CD4-positive, alpha-beta memory T cell (primary cell): ENCODE measurements at places on chromosomes 13 and 19. TPM values are rescaled to one million over a fixed set of nuclear protein-coding genes. Genes with fewer than 3 reads are reported as not detected.

- DNase-seq: no peak
- H3K4me1 ChIP-seq: no peaks in the 10 kb centered on the region
- H3K36me3 ChIP-seq: peaks cover 21% of the 10 kb centered on the region
- no peaks in the 10 kb centered on the region for H3K27me3 ChIP-seq
- no peak overlapping the region for H3K27ac ChIP-seq
- H3K4me3 ChIP-seq: no peak overlapping the region
Measured at GRCh38 chr13:52673465-52673864, 20.8 kb downstream of the SUGT1 start.

CADM4 gene
- total RNA-seq: 0.49 TPM

PSPC1 gene
- total RNA-seq: 82.2 TPM

RDH8 gene
- not detected for total RNA-seq

GRCh38 chr13:114045113-114045735 is 71.3 kb upstream of the C13orf46 start:
- no peak for DNase-seq
- H3K4me3 ChIP-seq: no peak overlapping the region
- peaks cover 42% of the 10 kb centered on the region for H3K4me1 ChIP-seq
- no peaks in the 10 kb centered on the region for H3K27me3 ChIP-seq
- peaks cover 55% of the 10 kb centered on the region for H3K36me3 ChIP-seq

DNA sequence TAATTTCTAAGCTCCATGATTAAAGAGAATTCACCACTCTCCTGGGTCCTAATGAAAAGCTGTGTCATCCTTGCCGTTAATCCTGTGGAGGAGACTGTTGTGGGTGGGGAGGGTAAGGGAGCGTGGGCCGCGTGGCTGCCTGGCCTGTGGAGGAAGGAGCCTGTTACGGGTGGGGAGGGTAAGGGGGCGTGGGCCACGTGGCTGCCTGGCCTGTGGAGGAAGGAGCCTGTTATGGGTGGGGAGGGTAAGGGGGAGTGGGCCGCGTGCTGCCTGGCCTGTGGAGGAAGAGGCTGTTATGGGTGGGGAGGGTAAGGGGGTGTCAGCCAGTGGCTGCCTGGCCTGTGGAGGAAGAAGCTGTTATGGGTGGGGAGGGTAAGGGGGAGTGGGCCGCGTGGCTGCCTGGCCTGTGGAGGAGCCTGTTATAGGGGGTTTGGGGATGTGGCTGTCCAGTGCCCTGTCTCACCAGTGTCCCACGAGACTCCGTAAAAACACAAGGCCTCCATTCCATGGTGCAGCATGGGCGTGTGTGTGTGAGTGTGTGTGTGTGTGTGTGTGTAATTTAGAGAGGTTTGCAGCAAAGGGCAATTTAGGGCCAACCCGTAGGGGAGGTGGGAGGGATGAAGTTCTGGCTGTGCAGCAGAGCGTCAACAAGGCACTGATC is 15.6 kb upstream of the DCUN1D2 start:
- no peak overlapping the region for H3K4me3 ChIP-seq
- peaks cover 25% of the 10 kb centered on the region for H3K36me3 ChIP-seq
- no peaks in the 10 kb centered on the region for H3K4me1 ChIP-seq
- H3K27ac ChIP-seq: no peak overlapping the region

GRCh38 chr19:15173746-15174404 is 26.9 kb downstream of the NOTCH3 start:
- H3K36me3 ChIP-seq: no peaks in the 10 kb centered on the region
- DNase-seq: no peak
- H3K4me3 ChIP-seq: no peak overlapping the region
- peaks cover 3% of the 10 kb centered on the region for H3K4me1 ChIP-seq
- H3K27ac ChIP-seq: no peak overlapping the region
- H3K27me3 ChIP-seq: no peaks in the 10 kb centered on the region

GRCh38 chr13:66098931-66099628 is 1131.1 kb downstream of the PCDH9 start:
- H3K27ac ChIP-seq: no peak overlapping the region
- no peaks in the 10 kb centered on the region for H3K27me3 ChIP-seq
- H3K4me1 ChIP-seq: no peaks in the 10 kb centered on the region
- H3K36me3 ChIP-seq: no peaks in the 10 kb centered on the region
- no peak for DNase-seq
- H3K4me3 ChIP-seq: no peak overlapping the region

GRCh38 chr13:65505941-65506340 is 1724.2 kb downstream of the PCDH9 start:
- H3K36me3 ChIP-seq: no peaks in the 10 kb centered on the region
- no peak overlapping the region for H3K4me3 ChIP-seq
- H3K4me1 ChIP-seq: no peaks in the 10 kb centered on the region
- H3K27ac ChIP-seq: no peak overlapping the region

DNA sequence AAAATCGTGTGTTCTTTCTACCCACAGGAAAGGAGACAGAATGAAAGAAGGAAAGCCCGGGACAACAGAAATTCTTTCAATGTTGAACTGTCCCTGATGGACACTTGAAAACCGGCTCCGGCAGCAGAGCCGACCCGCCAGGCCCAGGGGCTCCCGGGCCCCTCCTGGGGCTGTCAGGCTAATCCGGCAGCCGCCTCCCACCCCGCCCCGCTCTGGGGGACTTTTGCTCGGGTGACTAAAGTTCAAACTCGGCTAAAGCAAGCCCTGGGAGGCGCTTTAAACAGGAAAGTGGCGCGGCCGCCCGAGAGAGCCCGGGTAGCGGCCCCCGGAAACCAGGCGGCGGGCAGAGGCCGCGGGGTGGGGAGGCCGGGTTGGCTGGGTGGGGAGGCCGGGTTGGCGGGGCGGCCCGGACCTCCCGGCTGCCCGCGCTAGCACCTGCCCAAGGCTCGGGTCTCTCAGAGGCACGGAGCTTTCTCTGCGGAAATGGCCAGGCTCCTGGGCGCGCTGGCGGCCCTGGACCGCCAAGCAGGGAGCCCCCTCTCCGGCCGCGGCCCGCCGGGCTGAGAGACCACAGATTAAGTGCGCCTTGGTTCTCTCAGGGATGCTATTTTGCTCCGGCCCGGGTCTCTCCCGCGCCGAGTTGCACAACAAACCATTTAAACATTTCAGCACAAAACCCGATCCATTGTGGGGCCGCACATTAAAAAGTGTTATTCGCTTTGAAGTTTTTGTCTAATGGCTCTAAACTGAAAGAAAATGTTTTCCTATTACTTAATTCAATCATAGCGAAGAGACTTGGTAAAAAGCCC is 2.6 kb upstream of the GSX1 start:
- no peaks in the 10 kb centered on the region for H3K36me3 ChIP-seq
- peak overlapping the region; percentile 32 for H3K4me3 ChIP-seq
- no peak for DNase-seq
- no peak overlapping the region for H3K27ac ChIP-seq
- H3K4me1 ChIP-seq: peaks cover 34% of the 10 kb centered on the region

GRCh38 chr19:10724573-10725071 is 6.7 kb downstream of the DNM2 start:
- H3K27me3 ChIP-seq: no peaks in the 10 kb centered on the region
- no peaks in the 10 kb centered on the region for H3K36me3 ChIP-seq
- H3K4me3 ChIP-seq: no peak overlapping the region
- H3K4me1 ChIP-seq: peaks cover 63% of the 10 kb centered on the region
- no peak for DNase-seq

DNA sequence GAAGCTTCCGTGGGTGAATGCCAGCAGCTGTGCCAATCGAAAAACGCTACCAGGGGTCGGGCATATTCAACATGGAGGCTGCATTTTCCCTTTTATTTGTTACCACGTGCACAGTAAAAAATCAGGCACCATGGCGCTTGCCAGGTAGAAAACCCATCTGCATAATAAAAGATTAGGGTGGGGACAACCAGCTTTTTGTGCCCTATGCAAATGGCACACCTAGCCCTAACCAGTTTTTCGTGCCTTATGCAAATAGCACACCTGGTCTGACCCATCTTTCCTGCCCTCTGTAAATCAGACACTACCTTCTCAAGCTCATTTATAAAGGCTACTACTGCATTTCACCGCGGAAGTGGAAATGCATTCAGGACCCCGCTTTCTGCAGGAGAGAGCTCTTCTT is 62.1 kb upstream of the FREM2 start:
- H3K4me1 ChIP-seq: no peaks in the 10 kb centered on the region
- no peaks in the 10 kb centered on the region for H3K36me3 ChIP-seq
- DNase-seq: no peak
- H3K27me3 ChIP-seq: no peaks in the 10 kb centered on the region

GRCh38 chr13:113080901-113081521 is 24.6 kb upstream of the F7 start:
- H3K27ac ChIP-seq: no peak overlapping the region
- no peaks in the 10 kb centered on the region for H3K27me3 ChIP-seq

ZSWIM4 gene
- 6.6 TPM for total RNA-seq

ZNF30 gene
- 9.7 TPM for total RNA-seq

- no peak overlapping the region for H3K27ac ChIP-seq
- no peak overlapping the region for H3K4me3 ChIP-seq
- H3K27me3 ChIP-seq: no peaks in the 10 kb centered on the region
- H3K4me1 ChIP-seq: no peaks in the 10 kb centered on the region
- no peak for DNase-seq
Measured at GRCh38 chr13:26340807-26341206, 86.9 kb downstream of the CDK8 start.

DNA sequence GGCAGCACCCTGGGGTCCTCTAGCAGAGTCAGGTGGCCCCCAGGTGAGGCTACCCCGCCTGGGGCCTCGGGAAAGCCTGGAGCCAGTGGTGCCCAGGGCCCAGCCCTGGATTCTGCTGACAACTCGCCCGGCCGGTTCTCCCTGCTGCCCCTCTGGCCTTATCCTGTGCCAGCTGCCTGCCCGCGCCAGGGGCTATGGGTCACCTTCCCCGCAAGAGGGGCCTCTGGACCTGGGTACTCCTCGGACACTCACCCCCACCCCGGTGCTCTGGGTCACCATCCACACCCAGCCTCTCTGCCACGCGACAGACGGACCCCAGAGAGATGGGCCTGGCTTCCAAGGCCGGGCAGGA is 24.0 kb downstream of the ZBTB7A start:
- DNase-seq: no peak
- no peak overlapping the region for H3K27ac ChIP-seq
- H3K27me3 ChIP-seq: no peaks in the 10 kb centered on the region
- H3K4me3 ChIP-seq: no peak overlapping the region
- no peaks in the 10 kb centered on the region for H3K4me1 ChIP-seq
- no peaks in the 10 kb centered on the region for H3K36me3 ChIP-seq

DNA sequence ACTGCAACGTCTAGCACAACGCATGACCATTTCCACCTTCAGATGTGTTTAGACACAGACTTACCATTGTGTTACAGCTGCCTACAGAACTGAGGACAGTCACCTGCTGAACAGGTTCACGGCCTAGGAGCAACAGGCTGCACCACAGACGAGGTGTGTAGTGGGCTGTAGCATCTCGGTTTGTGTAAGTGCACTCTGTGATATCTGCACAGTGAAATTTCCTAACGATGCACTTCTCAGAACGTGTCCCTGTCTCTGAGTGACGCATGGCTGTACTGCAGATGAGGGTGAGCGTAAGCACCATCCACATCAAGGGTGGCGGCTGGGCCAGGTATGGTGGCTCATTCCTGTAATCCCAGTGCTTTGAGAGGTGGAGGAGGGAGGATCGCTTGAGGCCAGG is 15.2 kb downstream of the DCUN1D2 start:
- no peak overlapping the region for H3K4me3 ChIP-seq
- H3K27me3 ChIP-seq: no peaks in the 10 kb centered on the region
- no peak overlapping the region for H3K27ac ChIP-seq

LILRB3 gene
- 8.8 TPM for total RNA-seq

DNA sequence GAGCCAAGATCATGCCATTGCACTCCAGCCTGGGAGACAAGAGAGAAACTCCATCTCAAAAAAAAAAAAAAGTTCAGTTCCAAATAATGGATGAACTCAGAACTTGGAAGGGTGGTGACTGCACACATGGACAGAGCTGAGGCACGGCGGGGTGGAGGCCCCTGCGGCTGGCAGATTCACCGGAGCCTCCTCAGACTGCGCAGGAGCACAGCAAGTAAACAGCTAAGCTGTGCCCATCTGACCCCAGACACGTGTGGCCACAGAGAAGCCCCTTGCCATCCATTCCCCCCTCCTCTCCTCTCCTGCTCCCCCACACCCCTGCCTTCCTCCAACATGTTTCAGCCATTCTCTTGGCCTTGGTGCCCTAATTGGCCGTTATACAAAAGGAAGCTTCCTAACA is 15.6 kb upstream of the PROZ start:
- no peak for DNase-seq
- no peaks in the 10 kb centered on the region for H3K27me3 ChIP-seq
- no peak overlapping the region for H3K27ac ChIP-seq
- no peaks in the 10 kb centered on the region for H3K4me1 ChIP-seq
- no peaks in the 10 kb centered on the region for H3K36me3 ChIP-seq
- no peak overlapping the region for H3K4me3 ChIP-seq

GRCh38 chr13:91165758-91166157 is 181.7 kb upstream of the MIR17HG start:
- H3K4me1 ChIP-seq: no peaks in the 10 kb centered on the region
- DNase-seq: no peak
- no peak overlapping the region for H3K4me3 ChIP-seq
- no peaks in the 10 kb centered on the region for H3K27me3 ChIP-seq

DNA sequence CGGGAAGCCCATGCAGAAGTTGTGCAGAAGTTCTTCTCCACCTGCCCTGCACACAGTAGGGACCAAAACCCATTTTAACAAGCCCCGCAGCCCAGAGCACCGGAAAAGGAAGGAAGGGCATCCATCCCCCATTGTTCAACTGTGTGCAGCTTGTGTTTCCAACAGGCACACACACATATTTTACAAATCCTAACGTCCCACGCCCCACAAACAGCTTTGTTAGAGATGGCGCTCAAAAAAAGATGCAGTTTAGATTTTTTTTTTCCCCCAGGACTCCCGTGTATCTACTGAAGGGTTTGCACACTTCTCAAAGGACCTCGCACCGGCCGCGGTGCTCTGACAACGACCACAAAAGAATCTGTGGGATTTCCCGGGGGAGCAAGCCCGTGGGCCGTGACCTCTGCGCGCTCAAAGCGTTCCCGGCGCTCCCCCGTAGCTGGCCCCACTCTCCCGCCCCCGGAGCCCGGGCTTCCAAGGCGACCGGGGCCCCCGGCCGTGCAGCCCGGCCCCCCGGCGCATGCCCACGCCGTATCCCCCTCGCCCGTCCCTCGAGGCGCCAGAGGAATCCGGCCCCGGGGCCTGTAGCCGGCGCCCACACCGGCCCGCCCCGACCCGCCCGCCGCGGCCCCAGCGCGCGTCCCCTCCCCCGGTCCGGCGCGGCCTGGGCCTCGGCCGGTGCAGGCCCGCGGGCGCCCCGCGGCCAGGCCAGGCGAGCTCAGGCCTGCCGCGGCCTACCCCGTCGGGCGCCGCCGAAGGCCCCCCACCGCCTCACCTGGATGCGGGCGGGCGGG is 523 bp downstream of the ELAVL1 start:
- H3K36me3 ChIP-seq: no peaks in the 10 kb centered on the region
- H3K27me3 ChIP-seq: no peaks in the 10 kb centered on the region
- H3K4me1 ChIP-seq: peaks cover 46% of the 10 kb centered on the region
- peak overlapping the region; percentile 36 for H3K4me3 ChIP-seq
- peak; percentile 11 for DNase-seq
- H3K27ac ChIP-seq: peak overlapping the region; percentile 53

GRCh38 chr19:13917888-13918406 is 11.9 kb downstream of the CC2D1A start:
- DNase-seq: no peak
- peaks cover 27% of the 10 kb centered on the region for H3K36me3 ChIP-seq
- H3K27me3 ChIP-seq: no peaks in the 10 kb centered on the region
- no peak overlapping the region for H3K4me3 ChIP-seq

ZNF613 gene
- total RNA-seq: 8.9 TPM

ANGPTL8 gene
- total RNA-seq: not detected

- H3K4me1 ChIP-seq: peaks cover 7% of the 10 kb centered on the region
- H3K36me3 ChIP-seq: no peaks in the 10 kb centered on the region
- H3K4me3 ChIP-seq: no peak overlapping the region
Measured at GRCh38 chr19:54299515-54299914, 13.5 kb downstream of the LILRA5 start.

GRCh38 chr13:41162151-41162550 is 29.5 kb upstream of the KBTBD6 start:
- no peaks in the 10 kb centered on the region for H3K4me1 ChIP-seq
- H3K36me3 ChIP-seq: no peaks in the 10 kb centered on the region
- H3K27ac ChIP-seq: no peak overlapping the region
- no peak for DNase-seq
